GM23338 (cell line): ENCODE measurements at places on chromosomes 4 and X. TPM values are rescaled to one million over a fixed set of nuclear protein-coding genes. Genes with fewer than 3 reads are reported as not detected.

DNA sequence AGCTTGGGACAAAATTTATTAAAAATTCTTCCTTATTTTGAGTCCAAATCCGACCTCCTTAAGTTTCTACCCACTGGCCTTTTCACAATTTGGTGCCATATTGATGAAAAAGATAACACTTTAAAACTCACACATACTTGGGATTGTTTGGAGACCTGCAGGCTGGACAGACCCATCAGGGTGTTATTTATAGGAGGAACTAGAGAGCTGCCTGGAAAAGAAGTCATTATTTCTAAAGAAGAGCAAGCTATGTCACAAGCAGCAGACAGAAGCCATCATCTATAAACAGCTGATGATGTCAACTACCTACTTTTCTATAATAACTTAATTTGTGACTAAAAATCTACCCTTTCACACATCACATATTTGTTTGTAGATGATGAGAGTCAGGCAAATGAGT lies 56.2 kb downstream of the COX18 start:
- H3K27me3 ChIP-seq: no peaks in the 10 kb centered on the region
- no peak overlapping the region for H3K27ac ChIP-seq
- no peaks in the 10 kb centered on the region for H3K4me1 ChIP-seq
- no peak for DNase-seq
- no peak overlapping the region for H3K4me3 ChIP-seq

DNA sequence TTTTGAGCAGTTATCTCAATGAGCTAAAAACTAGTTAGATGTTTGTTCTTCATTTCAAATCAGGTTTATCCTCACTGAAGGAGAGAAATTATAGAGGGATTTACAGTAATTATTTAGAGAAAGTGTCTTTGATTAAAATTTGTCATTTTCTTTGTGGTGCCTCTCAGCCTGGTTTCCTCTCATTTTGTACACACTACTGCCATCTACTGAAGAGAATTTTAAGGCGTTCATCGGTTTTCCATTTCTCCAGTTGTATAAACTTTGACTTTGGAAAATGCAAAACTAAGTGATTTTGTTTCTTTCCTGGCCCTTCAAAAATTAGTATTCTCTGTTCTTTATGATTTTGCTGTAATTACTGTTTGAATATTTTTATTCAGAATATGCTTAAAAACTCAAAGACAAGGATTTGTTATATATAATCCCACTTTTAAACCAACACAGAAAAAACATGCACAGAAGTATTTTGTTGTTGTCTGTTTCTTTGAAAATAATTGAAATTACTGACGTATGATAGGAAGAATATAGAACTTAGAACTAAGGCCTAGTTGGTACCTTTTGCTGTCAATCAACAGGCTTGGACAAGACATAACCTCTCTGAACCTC lies 34.4 kb upstream of the ANXA3 start:
- H3K27ac ChIP-seq: no peak overlapping the region
- H3K36me3 ChIP-seq: peaks cover 11% of the 10 kb centered on the region
- no peak overlapping the region for H3K4me3 ChIP-seq
- peak; percentile 65 for DNase-seq
- no peaks in the 10 kb centered on the region for H3K4me1 ChIP-seq

GRCh38 chr4:102036016-102036415 lies 245.5 kb downstream of the BANK1 start:
- no peaks in the 10 kb centered on the region for H3K4me1 ChIP-seq
- H3K4me3 ChIP-seq: no peak overlapping the region
- DNase-seq: no peak
- H3K27ac ChIP-seq: no peak overlapping the region

- H3K4me1 ChIP-seq: no peaks in the 10 kb centered on the region
- no peaks in the 10 kb centered on the region for H3K36me3 ChIP-seq
- DNase-seq: no peak
- no peaks in the 10 kb centered on the region for H3K27me3 ChIP-seq
- H3K27ac ChIP-seq: no peak overlapping the region
- no peak overlapping the region for H3K4me3 ChIP-seq
Observed at GRCh38 chrX:154540897-154541535, 5.6 kb downstream of the G6PD start.

DNA sequence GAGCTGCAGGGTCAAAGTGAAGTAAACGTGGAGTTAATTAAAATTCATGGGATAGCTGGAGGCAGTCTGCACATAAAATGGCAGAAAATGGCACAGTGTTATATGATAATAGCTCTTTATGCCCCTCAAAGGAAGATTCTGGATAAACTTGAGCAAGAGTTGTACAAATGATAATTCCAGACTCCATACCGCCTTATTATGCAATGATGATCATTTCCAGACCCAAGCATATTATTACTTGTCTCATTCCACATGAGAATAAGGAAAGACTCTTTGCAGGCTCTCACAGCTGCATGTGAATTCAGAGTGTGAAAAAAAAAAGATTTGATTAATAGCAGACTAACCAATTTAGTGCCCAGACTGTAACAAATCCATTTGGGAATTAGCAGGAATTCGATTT lies 105.4 kb downstream of the STK32B start:
- no peaks in the 10 kb centered on the region for H3K36me3 ChIP-seq
- H3K27ac ChIP-seq: no peak overlapping the region
- H3K4me1 ChIP-seq: no peaks in the 10 kb centered on the region
- no peaks in the 10 kb centered on the region for H3K27me3 ChIP-seq

DNA sequence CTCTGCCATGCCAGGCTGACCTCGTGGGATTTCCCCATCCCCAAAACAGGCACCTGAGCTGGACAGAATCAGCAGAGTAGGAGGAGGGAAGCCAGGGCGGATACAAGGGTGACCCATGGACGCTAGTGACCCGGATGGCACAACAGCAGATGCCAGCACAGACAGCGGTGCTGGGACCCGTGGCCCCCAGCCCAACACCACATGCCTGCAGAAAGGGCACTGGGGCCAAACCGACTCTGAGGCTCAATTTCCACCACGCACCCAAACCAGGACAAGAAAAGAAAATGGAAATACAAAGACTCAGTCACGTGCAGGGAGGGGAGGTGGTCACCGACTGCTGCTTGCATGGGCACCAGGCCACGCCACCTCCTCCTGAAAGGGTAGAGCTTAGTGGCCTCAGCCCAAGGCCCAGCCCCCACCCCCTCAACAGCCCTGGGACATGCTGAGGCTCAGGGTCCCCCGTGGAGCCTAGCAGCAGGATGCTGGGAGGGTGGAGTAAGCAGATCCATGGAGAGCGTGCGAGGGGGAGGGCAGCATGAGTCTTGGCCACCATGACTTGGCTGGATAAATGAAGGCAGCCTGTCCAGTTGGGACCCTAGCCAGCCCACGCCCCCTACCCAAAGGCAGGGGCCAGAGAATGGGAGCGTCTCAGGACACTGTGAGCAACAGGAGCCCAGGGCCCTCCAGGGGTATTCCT lies 47.7 kb downstream of the C4orf50 start:
- H3K27me3 ChIP-seq: no peaks in the 10 kb centered on the region
- 0 out of 2 replicates have a peak, but pooled peaks cover 6% of the 10 kb centered on the region for H3K4me1 ChIP-seq
- H3K27ac ChIP-seq: no peak overlapping the region
- H3K4me3 ChIP-seq: no peak overlapping the region

GRCh38 chr4:7861440-7861881 lies 78.2 kb downstream of the AFAP1 start:
- DNase-seq: peak; percentile 81
- H3K27me3 ChIP-seq: no peaks in the 10 kb centered on the region
- H3K27ac ChIP-seq: peak overlapping the region; percentile 93

GRCh38 chr4:24956091-24956490 lies 43.2 kb upstream of the CCDC149 start:
- H3K4me1 ChIP-seq: peaks cover 4% of the 10 kb centered on the region
- no peak overlapping the region for H3K27ac ChIP-seq
- H3K27me3 ChIP-seq: no peaks in the 10 kb centered on the region
- H3K36me3 ChIP-seq: no peaks in the 10 kb centered on the region
- DNase-seq: peak; percentile 16

- no peaks in the 10 kb centered on the region; the same call in 1 of the 2 replicates for H3K27me3 ChIP-seq
- peak; percentile 80 for DNase-seq
- H3K27ac ChIP-seq: no peak overlapping the region
Observed at GRCh38 chrX:154457491-154458115, 478 bp upstream of the PLXNA3 start.

GRCh38 chrX:101958139-101958538 lies 26.3 kb upstream of the ZMAT1 start:
- H3K27me3 ChIP-seq: peaks cover 37% of the 10 kb centered on the region
- no peak for DNase-seq
- H3K4me3 ChIP-seq: no peak overlapping the region
- H3K4me1 ChIP-seq: peaks cover 12% of the 10 kb centered on the region
- no peaks in the 10 kb centered on the region; the same call in 1 of the 2 replicates for H3K36me3 ChIP-seq

GRCh38 chrX:28312965-28313364 lies 274.3 kb upstream of the IL1RAPL1 start:
- H3K4me3 ChIP-seq: no peak overlapping the region
- no peak overlapping the region for H3K27ac ChIP-seq
- DNase-seq: no peak
- H3K36me3 ChIP-seq: no peaks in the 10 kb centered on the region

- H3K27me3 ChIP-seq: no peaks in the 10 kb centered on the region
- no peak overlapping the region for H3K4me3 ChIP-seq
- no peak overlapping the region for H3K27ac ChIP-seq
- H3K4me1 ChIP-seq: no peaks in the 10 kb centered on the region
- no peak for DNase-seq
Observed at GRCh38 chr4:80237992-80238391, 28.5 kb upstream of the FGF5 start.

DNA sequence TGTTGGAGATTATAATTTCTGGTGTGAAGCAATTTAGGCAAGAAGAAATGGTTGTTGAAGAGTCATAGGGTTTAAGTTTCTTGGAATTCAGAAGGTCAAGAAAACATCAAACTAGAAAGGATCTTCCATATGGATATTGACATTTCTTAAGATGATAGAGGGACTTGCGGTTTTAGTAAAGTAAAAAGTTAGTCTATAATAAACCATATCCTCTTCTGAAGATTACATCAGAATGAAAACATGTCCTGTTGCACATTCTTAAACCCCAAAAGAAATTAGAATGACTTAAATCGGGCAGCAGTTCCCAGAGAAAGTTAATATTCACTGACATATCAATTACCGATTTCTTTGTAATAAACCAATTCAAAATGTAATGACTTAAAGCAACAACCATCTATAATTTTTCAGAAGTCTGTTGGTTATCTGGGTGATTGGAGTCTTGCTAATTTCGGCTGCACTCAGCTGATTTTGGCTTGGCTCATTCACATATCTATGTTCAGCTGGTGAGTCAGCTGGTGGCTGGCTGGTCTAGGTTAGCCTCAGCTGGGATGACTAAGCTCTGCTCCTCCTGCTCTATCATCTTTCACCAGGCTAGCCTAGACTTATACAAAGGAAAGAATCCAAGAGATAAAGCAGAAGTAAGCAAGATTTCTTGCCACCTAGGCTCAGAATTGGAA lies 24.4 kb upstream of the DYNLT3 start:
- no peak overlapping the region for H3K4me3 ChIP-seq
- no peaks in the 10 kb centered on the region for H3K27me3 ChIP-seq
- peak; percentile 4 for DNase-seq
- H3K4me1 ChIP-seq: no peaks in the 10 kb centered on the region

DNA sequence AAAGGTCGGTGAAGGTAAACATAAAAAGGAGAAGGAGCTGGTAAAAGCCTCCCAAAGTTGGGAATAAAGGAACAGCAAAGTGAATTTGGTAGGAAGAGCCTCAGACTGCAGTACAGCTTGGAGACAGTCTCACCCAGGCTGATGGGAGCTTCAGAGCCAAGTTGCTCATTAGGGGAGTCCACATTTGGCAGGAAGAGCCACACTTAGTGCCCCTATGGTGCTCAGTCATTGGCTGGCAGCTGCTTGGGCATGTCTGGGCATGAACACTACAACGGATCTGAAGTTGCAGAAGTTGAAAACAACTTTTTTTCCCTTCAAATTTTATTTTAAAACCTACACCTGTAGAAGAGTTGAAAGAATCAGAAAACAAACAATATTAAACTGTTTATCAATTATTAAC lies 2497.3 kb downstream of the ARAP2 start:
- DNase-seq: no peak
- no peak overlapping the region for H3K4me3 ChIP-seq
- H3K36me3 ChIP-seq: no peaks in the 10 kb centered on the region

- no peak overlapping the region for H3K4me3 ChIP-seq
- H3K36me3 ChIP-seq: no peaks in the 10 kb centered on the region
- no peak overlapping the region for H3K27ac ChIP-seq
- DNase-seq: no peak
Observed at GRCh38 chr4:139749338-139749737, 83.7 kb downstream of the MGST2 start.

- no peak for DNase-seq
- no peak overlapping the region for H3K4me3 ChIP-seq
- no peaks in the 10 kb centered on the region for H3K36me3 ChIP-seq
- H3K27me3 ChIP-seq: no peaks in the 10 kb centered on the region
Observed at GRCh38 chrX:102846544-102847236, 90.4 kb upstream of the RAB40AL start.

DNA sequence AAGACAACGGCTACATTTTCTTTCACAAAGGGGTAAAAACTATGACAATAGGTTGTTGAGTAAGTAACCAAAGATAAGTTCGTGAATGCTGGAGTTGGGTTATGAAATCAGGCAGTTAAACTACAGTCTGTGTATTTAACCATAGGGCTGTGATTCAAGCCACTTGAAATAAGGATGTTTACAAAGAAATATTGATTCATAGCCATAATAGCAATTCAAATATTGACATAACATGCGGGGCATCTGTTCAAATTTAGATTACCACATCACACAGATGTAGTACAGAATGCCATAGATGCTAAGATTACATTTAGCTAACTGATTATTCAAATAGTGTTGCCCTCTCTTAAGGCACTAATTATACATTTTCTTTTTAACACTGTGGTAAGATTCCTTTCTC lies 364.1 kb downstream of the FSTL5 start:
- H3K36me3 ChIP-seq: no peaks in the 10 kb centered on the region
- DNase-seq: no peak
- H3K27me3 ChIP-seq: no peaks in the 10 kb centered on the region
- H3K4me3 ChIP-seq: no peak overlapping the region
- no peak overlapping the region for H3K27ac ChIP-seq
- H3K4me1 ChIP-seq: no peaks in the 10 kb centered on the region

GRCh38 chr4:17635056-17635455 lies 20.6 kb downstream of the MED28 start:
- H3K27me3 ChIP-seq: no peaks in the 10 kb centered on the region
- no peaks in the 10 kb centered on the region for H3K4me1 ChIP-seq
- H3K36me3 ChIP-seq: peaks cover 33% of the 10 kb centered on the region
- H3K27ac ChIP-seq: no peak overlapping the region
- H3K4me3 ChIP-seq: no peak overlapping the region
- DNase-seq: no peak

GRCh38 chr4:8820178-8821102 lies 51.2 kb downstream of the HMX1 start:
- H3K4me3 ChIP-seq: no peak overlapping the region
- H3K36me3 ChIP-seq: no peaks in the 10 kb centered on the region
- DNase-seq: no peak
- no peaks in the 10 kb centered on the region for H3K27me3 ChIP-seq

The SPATA18 gene
- 2.5 and 4.2 TPM in 2 replicates for total RNA-seq

The SSX4B gene
- total RNA-seq: 0.19 TPM in 1 of 2 replicates, not detected in the other

The NKX6-1 gene
- total RNA-seq: 0.07 TPM in 1 of 2 replicates, not detected in the other

The DUSP9 gene
- 3.4 and 3.9 TPM in 2 replicates for total RNA-seq

The NCAPG gene
- 40.9 and 45.8 TPM in 2 replicates for total RNA-seq

The CLGN gene
- 2.5 and 4.0 TPM in 2 replicates for total RNA-seq

The SPANXC gene
- total RNA-seq: not detected in 2 replicates

The CPLX1 gene
- 0.58 and 0.97 TPM in 2 replicates for total RNA-seq

The ZAR1 gene
- 0.78 and 1.6 TPM in 2 replicates for total RNA-seq

The HS6ST2 gene
- 3.7 and 4.8 TPM in 2 replicates for total RNA-seq

The RAB33A gene
- total RNA-seq: 4.9 and 6.5 TPM in 2 replicates

The CLDN2 gene
- not detected in 2 replicates for total RNA-seq

The MGARP gene
- 2.4 and 2.8 TPM in 2 replicates for total RNA-seq
